Activated CD8-positive, alpha-beta T cell treated with anti-CD3 and anti-CD28 coated beads for 36 hours (primary cell): ENCODE measurements at places on chromosomes 16 and 17. TPM values are rescaled to one million over a fixed set of nuclear protein-coding genes. Genes with fewer than 3 reads are reported as not detected.
A peak's percentile ranks its signal among the peaks of the same experiment; 100 is the strongest.

GRCh38 chr17:63665527-63666214 lies 34.3 kb downstream of the LIMD2 start:
- no peak for DNase-seq

- DNase-seq, result no peak
These were observed 22.5 kb downstream of the MSI2 start for GRCh38 chr17:57278740-57279387.

The SCGB1C2 gene
- total RNA-seq, result not detected

- peak; percentile 34 for DNase-seq
These were observed 2.3 kb upstream of the HOXB2 start for GRCh38 chr17:48546924-48547807.

- DNase-seq, result peak; percentile 41
These were observed 586 bp downstream of the GLYR1 start for GRCh38 chr16:4846503-4846900.

The CA4 gene
- not detected for total RNA-seq

The TVP23C gene
- total RNA-seq, result 8.1 TPM

DNA sequence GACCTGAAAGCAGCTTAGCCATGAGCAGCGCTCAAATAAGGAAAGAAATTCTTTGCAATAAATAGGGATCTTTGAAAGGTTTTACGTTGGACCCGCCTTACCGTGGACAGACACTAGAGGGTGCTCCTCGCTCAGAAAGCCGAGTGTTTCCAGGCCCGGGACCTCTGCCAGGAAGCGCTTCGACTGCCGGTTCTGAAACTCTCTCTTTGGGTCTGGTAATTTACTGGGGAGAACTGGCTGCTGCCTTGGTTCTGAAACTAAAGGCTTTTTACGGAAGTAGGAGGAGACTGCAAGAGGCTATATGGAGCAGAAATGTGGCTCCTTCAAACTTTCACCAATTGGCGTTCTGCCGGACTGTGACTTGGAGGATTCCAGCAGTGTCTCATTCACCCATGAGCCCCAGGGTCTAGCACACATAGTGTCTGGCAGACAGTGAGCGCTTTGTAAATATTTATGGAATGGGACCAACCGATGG lies 45.6 kb upstream of the HOXB9 start:
- DNase-seq, result peak; percentile 80

- no peak for DNase-seq
These were observed 5.3 kb downstream of the MNT start for GRCh38 chr17:2395258-2396181.

- DNase-seq, result no peak
These were observed 478.5 kb upstream of the SALL1 start for GRCh38 chr16:51629576-51629975.

The FOXN1 gene
- total RNA-seq, result not detected

The CEP112 gene
- total RNA-seq, result 1.5 TPM
